ENCODE measurements at places on chromosomes 2 and 18.

DNA sequence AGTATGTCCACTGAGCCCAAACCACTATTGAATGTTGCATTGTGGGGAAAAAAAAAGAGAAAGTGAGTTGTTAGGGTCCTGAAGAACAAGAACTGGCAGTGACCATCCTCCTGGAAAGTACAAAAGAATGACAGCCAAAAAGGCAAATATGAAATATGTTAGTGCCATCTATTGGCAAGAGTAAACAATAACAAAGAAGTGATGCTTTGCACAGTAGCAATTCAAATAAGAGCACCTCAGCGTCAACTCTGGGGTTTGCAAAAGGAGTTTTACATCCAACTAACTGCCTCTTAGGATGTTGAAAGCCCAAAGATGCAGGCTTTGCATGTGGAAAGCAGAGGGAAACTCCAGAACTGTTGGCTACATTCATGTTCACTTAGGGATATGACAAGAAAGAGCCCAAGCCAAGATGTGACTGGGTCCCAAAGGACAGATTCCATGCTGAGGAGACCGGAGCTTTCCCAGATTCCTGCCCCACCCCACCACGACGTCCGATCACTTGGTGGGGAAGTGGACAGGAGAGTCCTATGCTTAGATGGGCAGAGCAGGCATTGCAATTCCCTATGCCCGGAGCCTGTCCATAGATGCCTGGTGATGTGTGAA is 15.6 kb downstream of the TRABD2A start:
- no peak for DNase-seq

DNA sequence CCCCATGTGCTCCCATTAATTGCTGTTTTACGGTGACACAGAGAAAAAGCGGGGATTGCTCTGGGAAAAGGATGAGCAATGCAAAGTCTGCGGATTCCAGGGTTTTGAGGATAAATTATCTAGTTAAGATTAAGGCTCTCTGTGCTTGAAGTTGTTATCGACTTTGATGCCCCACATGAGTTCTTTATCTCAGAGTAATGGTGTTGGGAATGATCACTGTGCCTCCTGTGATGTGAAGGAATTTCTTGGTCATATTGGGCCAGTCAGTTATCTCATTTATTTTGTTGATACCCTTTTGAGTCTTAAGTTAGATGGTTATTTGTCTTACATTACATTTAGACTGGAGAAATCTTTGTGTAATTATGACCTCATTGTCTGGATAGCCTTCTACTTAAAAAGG is 184.6 kb upstream of the MEX3C start:
- no peak for DNase-seq

- DNase-seq, result no peak
These were observed 221.8 kb downstream of the STK39 start for GRCh38 chr2:168025487-168026202.

DNA sequence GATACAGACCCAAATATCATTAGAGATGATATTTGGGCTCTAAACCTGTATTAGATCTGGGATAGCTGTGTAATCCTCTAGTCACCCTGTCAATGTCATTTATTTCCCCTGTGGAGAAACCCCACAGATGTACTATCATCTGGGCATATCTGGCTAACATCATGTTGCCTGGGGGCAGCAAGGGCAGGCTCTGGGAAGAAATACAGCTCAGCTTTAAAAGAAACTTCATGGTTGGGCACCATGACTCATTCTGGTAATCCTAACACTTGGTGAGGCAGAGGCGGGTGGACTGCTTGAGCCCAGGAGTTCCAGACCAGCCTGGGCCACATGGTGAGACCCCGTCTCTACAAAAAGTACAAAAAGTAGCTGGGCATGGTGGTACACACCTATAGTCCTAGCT is 282.5 kb downstream of the SLC8A1 start:
- no peak for DNase-seq

- DNase-seq, result no peak
These were observed 294.8 kb downstream of the PTGR3 start for GRCh38 chr18:74914052-74914591.

GRCh38 chr2:202530038-202530437 is 104.7 kb upstream of the FAM117B start:
- no peak for DNase-seq

DNA sequence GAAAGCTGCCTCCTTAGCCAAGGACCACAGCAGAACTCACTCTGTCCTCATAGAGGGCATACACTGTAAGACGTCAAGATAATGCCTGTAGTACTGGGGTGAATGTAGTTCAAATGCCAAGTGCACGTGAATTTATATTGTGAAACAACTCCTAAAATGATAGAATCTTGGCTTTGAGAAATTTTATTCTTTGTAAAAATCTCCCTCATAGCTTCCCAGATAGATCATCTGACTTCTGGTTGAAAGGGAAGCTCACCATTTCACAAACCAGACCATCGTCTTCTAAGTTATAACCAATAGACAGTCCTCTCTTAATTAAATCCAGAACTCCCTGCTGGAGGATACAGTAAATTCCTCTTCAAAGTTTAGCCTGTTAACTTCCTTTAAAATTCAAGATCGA is 110.9 kb upstream of the MSTN start:
- DNase-seq, result no peak

- DNase-seq, result peak; percentile 39
These were observed 66.3 kb upstream of the TCF7L1 start for GRCh38 chr2:85066874-85067351.

- no peak for DNase-seq
These were observed 69.8 kb downstream of the KLF7 start for GRCh38 chr2:207095963-207096362.

DNA sequence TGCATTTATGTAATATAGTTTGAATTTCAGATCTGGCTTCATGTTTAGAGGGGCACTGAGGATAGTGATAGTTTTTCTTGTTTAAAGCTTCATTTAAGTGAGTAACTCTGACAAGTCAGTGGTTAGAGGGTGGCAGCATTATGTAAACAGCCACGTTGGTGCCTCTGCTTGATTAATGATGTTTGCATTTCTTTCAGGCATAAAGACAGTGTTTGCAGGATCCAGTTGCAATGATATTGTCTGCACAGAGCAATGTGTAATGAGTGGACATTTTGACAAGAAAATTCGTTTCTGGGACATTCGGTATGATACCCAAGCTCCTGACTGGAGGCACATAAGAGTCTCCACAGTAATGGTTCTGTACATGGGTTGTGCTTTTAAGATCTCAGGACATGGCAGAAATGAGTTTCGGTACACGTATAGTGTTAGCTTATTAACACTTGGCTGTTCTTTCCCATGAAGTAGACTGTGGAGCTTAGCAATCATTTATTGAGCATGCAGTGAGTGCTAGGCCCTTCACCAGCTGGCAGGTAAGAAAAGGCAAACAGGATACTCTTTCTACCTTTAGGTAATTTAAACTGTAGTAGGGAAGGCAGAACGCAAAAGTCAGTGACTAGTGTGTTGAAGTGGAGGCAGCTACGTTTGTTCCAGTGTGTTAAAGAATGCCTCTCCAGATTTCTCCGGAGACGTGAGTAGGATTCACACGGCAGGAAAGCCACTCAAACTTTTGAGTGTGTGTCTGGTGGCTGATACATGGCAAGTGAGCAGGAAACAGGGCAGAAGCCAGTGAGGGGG is 17.4 kb upstream of the SAG start:
- DNase-seq, result no peak

- no peak for DNase-seq
These were observed 253.0 kb upstream of the NCKAP5 start for GRCh38 chr2:133821107-133821760.

All from fibroblast of skin of left biceps (primary cell).